Adrenal gland (tissue), 19 donors: ENCODE measurements at places on chromosomes 5 and 9. TPM values are rescaled to one million over a fixed set of nuclear protein-coding genes. Genes with fewer than 3 reads are reported as not detected.

The C9orf57 gene
- polyA plus RNA-seq, result not detected

The CYLC2 gene
- not detected for polyA plus RNA-seq

The IRX1 gene
- polyA plus RNA-seq, result not detected

The SLC38A9 gene
- 15.0 TPM for polyA plus RNA-seq

The CSF2 gene
- not detected for polyA plus RNA-seq

The CDC20B gene
- polyA plus RNA-seq, result not detected

The FOXD4L4 gene
- not detected for polyA plus RNA-seq

The NR3C1 gene
- 15.8 TPM for polyA plus RNA-seq

The CSF1R gene
- polyA plus RNA-seq, result 20.0 TPM

The OSMR gene
- 11.9 TPM for polyA plus RNA-seq

The RAD50 gene
- 9.0 TPM for polyA plus RNA-seq

The CNTNAP3 gene
- 0.98 TPM for polyA plus RNA-seq

The CTNND2 gene
- polyA plus RNA-seq, result 0.34 TPM

The AJM1 gene
- polyA plus RNA-seq, result 3.2 TPM

The GRXCR2 gene
- polyA plus RNA-seq, result not detected

The PFN3 gene
- polyA plus RNA-seq, result not detected

The ABHD17B gene
- 14.1 TPM for polyA plus RNA-seq

The GPR21 gene
- not detected for polyA plus RNA-seq

The ANP32B gene
- 156 TPM for polyA plus RNA-seq

The NIPAL4 gene
- polyA plus RNA-seq, result not detected

The MYO10 gene
- 6.8 TPM for polyA plus RNA-seq

The LHFPL2 gene
- polyA plus RNA-seq, result 27.3 TPM

The CER1 gene
- not detected for polyA plus RNA-seq
